ENCODE measurements at places on chromosomes 5 and 9.

DNA sequence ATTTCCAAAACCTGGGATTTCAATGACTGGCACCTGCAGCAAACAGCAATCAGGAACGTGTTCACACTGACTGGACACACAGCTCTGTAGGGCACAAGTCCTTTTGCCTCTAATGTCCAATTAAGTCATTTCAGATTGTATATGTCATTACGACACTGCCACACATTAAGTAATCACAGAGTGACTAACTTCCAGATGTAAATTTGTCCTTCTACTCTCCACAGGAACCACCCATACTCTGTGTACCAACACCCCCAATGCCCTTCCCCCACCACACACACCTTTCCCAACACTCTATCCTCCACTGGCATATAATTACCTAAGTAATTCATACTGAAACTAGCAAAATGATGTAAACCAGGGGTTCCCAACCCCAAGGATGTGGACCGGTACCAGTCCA is 30.5 kb downstream of the LARS1 start:
- no peak for DNase-seq

- DNase-seq: no peak
These were observed 349.6 kb upstream of the IRX2 start for GRCh38 chr5:3100921-3101551.

GRCh38 chr9:106619211-106619610 is 243.8 kb upstream of the ZNF462 start:
- DNase-seq: no peak

DNA sequence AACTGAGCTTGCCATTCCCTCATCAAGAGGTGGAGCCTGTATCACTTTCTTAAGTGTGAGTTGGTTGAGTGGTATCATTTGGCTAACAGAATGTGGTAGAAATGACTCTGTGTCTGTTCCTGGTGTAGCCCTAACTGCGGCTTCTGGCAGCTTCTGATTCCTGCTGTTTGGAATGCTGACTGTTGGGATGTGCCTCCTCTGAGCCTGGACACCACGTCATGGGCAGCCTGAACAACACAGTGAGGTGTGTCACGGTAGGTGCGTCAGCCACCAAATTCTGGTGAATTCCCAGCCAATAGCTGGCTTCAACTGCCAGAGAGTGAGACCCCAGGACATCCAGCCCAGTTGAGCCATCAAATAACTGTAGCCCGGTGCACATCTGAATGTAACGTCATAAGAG is 6.1 kb upstream of the C9orf152 start:
- no peak for DNase-seq

GRCh38 chr5:88876714-88877113 is 6.3 kb downstream of the MEF2C start:
- no peak for DNase-seq

DNA sequence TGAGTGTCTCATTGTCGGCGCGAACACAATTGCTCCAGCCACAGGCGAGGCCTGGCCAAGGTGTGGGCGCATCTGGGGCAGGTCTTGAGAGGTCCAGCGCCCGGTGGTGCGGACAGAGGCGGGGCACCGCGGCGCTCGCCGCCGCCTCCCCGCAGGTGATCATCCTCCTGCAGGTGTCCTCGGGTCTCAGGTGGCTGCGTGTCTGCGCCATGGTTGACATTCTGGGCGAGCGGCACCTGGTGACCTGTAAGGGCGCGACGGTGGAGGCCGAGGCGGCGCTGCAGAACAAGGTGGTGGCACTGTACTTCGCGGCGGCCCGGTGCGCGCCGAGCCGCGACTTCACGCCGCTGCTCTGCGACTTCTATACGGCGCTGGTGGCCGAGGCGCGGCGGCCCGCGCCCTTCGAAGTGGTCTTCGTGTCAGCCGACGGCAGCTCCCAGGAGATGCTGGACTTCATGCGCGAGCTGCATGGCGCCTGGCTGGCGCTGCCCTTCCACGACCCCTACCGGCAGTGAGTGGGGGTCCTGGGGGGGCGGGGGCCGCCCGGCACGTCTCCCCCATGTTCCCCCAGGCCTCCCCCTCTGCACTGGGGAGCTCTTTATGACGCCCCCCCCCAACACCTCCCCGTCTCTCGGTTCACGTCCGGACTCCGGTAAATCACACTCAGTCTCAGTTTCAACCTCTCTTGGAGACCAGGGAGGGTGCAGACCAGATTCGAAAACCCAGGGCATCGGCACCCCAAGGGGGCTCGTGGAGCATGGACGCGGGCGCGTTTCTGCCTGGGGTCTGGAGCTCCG is 446 bp downstream of the NXNL2 start:
- no peak for DNase-seq

- DNase-seq: no peak
These were observed 937.2 kb upstream of the TYRP1 start for GRCh38 chr9:11755951-11756350.

DNA sequence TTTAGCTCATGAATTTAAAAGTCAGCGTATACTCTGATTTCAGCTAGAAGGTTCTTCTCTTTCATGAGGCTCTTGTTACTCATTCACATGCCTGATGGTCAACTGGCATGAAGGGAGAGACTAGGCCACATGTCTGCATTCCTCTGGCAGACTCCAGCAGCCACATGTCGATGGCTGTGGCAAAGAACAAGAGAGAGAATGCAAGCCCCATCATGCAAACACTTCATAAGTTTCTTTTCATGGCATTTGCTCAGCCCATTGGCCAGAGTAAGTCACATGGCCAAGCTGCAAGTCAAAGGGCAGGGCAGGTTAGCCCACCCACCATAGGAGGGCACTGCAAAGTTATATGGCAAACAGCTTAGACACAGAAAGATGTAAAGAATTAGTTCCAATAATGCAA is 5.4 kb downstream of the KCNV2 start:
- DNase-seq: no peak

DNA sequence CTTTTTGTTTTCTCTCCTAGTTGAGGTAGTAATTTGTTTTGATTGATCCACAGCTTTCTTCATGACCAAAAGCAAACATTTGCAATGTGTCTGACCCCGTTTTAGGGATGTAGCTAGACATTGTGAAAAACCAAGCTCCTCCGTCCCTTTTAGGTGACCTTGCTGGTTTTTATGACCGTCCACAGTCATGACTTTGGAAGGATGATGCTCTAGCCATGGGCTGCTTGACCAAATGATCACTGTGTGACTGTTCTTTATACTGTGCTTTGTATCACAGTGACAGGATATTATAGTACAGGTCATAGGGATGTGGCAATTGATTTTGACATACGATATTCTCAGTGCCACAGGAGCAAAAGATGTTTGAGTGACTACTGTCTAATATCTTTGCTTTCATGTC is 54.4 kb downstream of the KCNN2 start:
- no peak for DNase-seq

- DNase-seq: no peak
These were observed 178.8 kb upstream of the HAPLN1 start for GRCh38 chr5:83899326-83899970.

DNA sequence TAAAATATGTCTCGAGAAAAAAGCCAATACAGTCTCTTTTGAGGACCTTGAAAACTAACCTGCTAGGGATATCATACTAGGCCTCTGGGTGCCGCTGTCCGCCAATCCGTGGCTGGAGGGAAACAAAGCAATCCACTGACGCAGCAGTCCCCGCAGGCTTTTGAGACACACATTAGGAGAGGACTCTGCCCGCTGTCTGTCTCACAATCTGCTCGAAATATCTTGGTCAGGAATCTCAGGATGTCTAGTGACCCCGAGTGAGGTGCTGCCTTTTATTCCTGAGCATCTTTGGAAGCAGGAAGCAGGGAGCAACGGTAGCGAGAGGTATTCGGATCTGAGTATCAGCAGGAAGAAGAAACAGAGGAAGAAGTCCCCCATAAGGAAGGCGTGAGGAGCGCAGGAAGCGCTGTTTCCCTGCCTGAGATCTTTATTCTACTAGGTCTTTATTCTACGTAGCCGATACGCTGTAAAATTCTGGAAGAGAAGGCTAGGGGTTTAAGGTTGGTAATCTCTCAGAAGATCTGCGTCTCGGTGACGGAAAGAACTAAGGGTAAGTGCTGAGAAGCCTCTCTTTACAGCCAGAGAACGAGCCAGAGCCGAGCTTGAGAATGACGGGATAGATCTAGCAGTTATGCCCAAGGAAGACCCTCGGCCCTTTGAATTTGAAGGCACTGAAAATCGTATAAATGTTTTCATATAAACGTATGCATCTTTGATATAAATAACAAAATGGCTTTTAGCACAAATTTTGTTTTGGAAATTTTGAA is 4.0 kb upstream of the PCDHGA1 start:
- DNase-seq: peak; percentile 64

DNA sequence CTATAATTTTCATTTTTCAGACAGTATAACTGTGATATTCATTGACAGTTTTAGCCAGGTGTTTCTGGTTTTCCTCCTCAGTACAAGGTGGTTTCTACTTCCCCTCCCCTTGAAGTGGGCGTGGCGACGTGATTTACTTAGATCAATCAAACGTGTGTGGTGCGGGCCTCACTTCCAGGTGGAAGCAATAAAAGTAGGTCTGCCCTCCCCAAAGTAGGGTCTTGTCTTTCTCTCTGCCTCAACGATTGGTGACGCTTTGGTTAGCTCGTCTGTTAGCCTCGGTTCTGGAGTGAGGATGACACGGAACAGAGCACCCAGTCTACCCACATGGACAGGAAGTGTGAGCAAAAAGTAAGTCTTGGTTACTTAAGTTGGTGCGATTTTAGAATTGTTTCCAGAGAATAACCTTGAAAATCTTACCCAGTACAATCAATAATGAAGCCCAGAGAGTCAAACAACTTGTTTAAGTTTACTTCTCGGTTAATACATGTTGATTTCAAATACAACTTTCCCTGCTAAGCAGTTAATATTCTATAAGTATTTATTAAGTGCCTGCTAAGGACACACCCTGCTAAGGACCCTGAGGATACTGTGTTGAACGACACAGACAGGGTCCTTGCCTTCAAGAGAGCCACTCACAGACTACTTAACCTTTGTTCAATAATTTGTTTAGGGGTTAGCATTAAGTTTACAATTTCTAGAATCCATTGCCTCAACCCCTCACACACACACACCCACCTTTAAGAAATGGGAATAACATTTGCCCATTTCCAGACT is 48.4 kb downstream of the COX7C start:
- DNase-seq: no peak

DNA sequence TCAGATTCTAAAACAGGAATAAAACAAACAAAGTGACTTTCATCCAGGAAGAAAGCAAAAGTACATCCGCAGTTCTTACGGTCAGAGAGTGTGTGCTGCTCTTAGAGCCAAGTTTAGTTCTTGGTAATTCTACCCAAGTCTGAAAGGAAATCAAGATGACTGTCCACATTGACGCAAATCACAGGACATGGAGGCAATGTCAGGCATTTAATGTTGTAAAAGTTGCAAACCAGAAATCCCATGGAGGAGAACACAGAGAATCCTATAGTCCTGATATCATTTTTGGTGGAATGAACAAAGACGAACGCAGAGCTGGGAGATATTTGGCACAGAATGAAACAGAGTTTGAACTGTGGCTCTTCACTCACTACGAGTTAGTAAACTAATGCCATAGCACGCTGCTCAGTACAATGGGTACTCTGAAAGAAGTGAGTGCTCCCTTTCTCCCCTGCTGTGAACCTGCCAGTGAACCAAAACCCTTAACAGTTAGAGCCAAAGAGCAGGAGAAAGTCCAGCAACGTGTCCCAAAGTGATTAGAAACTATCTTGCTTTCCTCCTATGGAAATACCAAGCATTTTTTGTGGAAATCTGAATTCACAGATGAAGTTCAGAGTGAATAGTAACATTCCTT is 74.3 kb downstream of the MUSK start:
- no peak for DNase-seq

- no peak for DNase-seq
These were observed 109.2 kb downstream of the ADAMTS19 start for GRCh38 chr5:129569295-129569694.

GRCh38 chr9:92665836-92666235 is 4.1 kb downstream of the IPPK start:
- no peak for DNase-seq

DNA sequence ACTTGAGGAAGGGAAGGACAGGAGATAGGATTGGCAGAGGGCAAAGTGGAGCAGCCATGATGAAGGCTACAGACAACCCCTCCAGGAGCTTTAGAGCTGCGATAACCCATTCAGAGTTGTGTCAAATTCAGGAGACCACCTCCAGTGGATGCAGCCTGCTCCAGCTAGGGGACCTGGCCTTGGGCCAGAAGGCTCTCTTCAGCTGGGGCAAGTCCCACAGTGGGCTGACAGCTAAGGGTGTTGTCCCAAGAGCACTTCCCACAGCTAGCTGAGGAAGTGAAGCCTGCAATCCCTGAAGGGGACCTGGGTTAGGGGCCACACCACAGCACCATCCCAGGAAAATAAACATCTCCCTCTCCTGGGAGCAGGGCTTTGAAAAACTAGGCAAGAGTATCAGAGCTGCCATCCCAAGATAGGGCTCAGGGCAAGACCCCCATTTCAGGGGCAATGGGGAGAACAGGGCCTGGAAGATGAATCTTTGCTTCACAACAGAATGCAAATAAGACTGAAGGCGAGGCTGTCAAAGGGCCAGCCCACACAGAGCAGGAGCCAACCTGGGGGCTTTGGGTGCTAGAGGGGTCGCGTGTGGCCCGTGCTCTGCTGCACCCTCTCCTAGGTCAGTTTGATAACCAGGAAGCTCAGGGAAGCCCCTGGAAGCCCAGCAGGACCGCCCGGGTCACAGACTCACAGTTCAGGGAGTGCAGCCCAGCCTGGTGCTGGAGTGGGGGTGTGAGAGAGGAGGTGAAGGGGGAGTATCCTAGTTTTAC is 19.3 kb upstream of the DAPK1 start:
- DNase-seq: no peak

- no peak for DNase-seq
These were observed 245.0 kb upstream of the ACTBL2 start for GRCh38 chr5:57727591-57727990.

- no peak for DNase-seq
These were observed 34.3 kb upstream of the ARL15 start for GRCh38 chr5:54344653-54345052.

DNA sequence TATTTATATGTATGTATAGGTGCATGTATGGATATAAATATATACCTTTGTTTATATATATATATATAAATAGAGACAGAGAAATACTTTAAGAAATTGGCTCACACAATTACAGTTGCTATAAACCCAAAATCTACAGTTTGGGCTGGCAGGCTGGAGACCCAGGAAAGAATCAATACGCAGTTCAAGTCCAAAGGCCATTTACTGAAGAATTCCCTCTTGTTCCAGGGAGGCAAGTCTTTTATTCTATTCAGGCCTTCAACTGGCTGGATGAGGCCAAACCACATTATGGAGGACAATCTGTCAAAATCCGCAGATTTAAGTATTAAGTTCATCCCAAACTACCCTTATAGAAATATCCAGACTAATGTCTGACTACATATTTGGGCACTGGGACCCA is 144.7 kb downstream of the ARL15 start:
- DNase-seq: no peak

DNA sequence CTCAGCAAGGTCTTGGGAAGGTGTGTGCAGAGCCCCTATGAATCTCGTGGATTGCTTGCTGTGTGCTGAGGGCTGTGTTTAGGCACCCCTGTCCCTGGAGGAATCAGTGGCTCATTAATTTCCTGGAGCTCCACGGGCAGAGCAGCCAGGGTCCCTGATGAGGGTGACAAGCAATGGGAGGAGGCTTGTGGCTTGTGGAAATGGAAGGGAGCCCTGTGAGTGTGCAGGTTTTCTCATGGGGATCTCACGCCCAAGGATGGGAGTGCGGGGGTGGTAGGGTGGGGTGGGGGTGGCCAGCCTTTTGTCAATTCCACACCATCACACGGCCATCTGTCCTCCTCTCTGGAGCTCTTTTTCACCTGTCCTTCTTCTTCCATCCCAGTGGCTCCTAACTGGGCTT is 25.3 kb downstream of the PHF2 start:
- no peak for DNase-seq

Data from HuH-7 (cell line).